ENCODE measurements at places on chromosomes 7 and 10. TPM values are rescaled to one million over a fixed set of nuclear protein-coding genes. Genes with fewer than 3 reads are reported as not detected.

DNA sequence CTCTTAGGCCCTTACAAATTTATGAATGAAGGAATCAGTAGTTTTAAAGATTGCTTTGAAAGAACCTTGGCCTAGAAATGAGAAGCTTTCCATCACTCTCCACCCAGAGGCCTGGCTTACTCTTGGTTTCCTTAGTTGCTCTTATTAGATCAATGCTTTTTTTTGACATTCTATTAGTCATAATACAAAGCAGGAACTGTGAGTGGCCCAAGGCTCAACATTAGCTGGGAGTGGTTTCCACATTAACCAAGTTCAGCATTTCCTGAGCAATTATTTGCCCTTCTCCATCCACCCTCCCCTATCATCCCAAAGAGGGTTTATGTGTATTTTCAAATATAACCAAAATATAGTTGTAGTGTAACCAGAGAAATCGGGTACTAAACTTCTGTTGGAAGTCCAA lies 103.4 kb upstream of the FAM204A start:
- no peak for DNase-seq

DNA sequence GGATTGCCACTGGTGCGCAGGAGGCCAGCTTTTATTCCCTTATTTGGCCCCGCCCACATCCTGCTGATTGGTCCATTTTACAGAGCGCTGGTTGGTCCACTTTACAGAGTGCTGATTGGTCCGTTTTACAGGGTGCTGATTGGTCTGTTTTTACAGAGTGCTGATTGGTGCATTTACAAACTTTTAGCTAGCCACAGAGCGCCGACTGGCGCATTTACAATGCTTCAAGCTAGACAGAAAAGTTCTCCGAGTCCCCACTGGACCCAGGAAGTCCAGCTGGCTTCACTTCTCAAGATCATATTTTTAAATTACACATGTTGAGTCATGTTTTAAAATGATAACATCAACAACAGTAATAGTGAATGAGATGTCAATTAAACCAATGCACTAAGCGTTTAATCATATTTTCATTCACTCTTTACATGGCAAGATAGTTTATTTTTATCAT lies 128.3 kb downstream of the CUBN start:
- no peak for DNase-seq

DNA sequence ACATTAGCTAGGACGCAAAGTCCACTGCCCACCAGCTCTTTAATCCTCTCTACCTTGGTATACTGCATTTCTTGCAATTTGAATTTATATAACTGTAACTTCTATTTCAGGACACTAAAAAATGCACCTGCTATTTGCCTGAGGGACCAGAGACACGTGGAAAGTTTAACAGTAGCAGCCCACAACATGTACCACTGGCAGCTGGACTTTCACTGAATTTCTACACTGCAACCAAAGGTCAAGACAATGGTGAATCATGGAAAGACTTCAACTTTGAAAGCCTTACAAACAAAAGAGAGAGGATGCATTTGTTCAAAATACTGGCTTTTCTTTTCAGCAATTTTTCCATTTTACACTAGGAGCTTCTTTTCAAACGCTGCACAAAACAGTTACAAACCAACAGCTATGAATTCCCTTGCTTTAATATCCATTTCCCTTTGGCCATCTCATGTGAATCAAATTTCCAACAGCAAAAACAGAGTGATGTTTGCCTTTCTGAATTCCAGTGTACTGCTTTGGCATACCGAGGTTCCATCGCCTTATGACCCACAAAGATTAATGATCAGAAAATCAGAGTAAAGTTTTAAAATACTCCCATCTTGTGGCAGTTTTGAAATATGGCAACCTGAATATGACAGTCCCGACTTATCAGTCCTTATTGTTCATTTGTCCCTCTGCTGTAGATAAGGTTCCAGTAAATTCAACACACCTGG lies 29.9 kb upstream of the HNRNPH3 start:
- no peak for DNase-seq

GRCh38 chr7:125670926-125671572 lies 741.4 kb upstream of the POT1 start:
- DNase-seq = no peak

GRCh38 chr7:7789551-7789988 lies 71.2 kb upstream of the RPA3 start:
- no peak for DNase-seq

Gene AZGP1
- polyA plus RNA-seq = 71.9 TPM

DNA sequence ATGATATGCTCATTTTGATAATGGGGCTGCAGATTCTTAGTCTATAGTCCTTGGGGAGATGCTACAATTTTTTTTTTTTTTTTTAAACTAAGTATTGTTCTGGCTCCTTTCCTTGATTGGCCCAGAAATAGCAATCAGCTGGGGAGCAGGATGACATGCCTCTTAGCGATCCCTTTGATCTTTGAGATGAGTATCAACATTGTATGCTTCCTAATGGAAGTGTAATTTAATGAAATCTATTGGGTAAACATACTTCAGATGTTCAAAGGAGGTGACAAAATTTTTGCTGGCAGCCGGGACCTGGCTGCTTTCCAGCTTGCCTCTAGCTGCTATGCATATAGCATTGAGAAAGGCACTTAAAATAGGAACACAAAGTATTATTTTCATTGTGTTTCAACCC lies 43.5 kb downstream of the VTI1A start:
- no peak for DNase-seq

DNA sequence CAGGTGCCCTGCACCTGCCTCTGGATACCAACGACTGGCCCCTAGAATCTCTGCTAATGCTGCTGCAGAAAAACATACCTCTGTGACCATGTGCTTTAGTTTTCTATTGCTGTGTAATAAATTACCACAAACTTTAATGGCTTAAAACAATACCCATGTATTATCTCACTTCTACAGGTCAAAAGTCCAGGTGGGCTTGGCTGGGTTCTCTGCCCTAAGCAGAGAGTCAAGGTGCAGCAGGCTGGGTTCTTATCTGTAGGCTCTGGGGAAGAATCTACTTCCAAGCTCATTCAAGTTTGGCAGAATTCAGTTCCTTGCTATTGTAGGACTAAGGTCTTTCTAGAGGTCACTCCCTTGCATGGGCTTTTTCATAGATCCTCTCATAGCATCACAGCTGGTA lies 52.3 kb downstream of the CCDC71L start:
- no peak for DNase-seq

GRCh38 chr10:29923416-29923965 lies 135.9 kb downstream of the JCAD start:
- DNase-seq = no peak

Gene RBM48
- polyA plus RNA-seq = 18.1 TPM

DNA sequence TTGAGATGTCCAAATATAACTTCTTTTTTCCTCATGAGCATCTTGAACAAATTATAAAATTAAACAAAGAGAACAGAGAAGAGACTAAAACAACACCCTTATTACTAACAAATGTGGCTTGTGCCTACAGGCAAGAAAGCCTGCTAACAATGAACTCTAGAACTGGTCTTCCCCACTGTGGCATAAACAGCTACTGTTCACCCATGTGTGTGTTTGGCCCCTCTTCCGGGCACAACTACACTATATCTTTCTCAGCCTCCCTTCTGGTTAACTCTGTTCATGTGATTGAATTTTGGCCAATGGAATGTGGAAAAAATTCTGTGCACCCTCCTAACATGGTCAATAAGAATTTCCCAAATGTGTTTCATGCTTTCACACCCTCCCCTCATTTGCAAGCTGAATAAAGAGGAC lies 117.0 kb downstream of the KBTBD2 start:
- no peak for DNase-seq

Gene GNAT3
- polyA plus RNA-seq = not detected

DNA sequence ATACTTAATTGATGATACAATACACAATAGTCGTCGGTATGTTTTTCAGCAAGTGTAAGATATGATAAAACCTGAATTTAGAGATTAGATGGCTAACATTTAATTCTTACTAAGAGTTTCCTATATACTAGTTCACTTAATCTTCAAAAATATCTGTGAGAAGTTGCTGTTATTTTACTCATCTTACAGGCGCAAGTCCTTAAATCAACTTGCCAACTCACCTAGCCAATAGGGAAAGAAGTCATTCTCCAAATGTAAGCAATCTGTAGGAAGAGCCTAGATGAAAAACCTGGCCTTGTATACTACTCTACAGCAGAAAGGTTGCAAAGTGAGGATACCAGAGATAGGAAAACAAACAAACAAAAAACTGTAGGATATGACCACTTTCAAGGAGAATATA lies 10.6 kb downstream of the CD36 start:
- no peak for DNase-seq

- no peak for DNase-seq
Measured at GRCh38 chr10:70433581-70434280, 7.8 kb downstream of the NODAL start.

Gene TLX1
- 0.06 TPM for polyA plus RNA-seq

DNA sequence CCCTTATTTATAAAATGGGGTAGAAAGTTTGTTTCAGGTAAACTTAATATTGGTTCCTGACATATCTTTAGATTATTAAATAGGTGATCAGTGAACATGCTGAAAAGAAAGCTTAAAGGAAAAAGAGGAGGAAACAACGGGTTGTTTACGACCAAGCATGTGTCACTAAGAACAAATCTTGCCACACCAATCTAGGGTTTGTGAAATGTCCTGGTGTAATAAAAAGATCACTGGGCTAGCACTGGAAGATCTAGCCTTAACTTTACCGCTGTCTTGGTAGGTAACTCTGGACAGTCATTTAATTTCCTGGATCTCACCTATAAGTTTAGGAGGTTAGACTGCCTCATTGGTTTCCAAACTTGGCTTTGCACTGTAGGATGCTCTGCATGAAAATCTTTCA lies 19.0 kb downstream of the VPS26A start:
- no peak for DNase-seq

DNA sequence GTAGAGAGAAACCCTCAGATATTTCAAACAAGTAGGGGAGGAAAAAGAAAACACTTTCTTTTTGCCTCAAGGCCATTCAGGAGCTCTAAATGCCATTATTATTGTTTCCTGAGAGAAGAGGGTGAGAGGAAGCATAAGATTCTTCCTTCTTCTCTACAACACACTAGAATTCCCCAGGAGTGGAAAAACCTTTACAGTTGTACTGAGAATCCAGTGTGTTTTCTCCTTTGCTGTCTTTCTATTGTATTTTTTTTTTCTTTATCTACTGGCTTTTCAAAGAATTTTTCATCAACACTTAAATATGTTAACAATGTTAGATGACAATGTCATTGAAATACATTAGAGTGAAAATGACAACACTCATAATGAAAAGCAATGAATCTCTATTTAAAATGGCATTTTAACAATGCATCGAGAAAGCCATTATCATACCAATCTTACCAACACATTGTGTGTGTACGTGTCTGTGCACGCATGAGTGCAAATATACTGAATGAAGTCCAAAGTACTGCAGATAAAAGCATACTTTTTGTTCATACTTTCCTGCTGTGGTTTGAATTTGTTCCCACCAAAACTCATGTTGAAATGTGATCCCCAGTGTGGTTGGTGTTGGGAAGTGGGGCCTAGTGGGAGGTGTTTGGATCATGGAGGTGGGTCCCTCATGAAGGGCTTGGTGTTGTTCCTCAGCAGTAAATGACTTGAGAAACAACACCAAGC lies 24.2 kb upstream of the MACC1 start:
- no peak for DNase-seq

DNA sequence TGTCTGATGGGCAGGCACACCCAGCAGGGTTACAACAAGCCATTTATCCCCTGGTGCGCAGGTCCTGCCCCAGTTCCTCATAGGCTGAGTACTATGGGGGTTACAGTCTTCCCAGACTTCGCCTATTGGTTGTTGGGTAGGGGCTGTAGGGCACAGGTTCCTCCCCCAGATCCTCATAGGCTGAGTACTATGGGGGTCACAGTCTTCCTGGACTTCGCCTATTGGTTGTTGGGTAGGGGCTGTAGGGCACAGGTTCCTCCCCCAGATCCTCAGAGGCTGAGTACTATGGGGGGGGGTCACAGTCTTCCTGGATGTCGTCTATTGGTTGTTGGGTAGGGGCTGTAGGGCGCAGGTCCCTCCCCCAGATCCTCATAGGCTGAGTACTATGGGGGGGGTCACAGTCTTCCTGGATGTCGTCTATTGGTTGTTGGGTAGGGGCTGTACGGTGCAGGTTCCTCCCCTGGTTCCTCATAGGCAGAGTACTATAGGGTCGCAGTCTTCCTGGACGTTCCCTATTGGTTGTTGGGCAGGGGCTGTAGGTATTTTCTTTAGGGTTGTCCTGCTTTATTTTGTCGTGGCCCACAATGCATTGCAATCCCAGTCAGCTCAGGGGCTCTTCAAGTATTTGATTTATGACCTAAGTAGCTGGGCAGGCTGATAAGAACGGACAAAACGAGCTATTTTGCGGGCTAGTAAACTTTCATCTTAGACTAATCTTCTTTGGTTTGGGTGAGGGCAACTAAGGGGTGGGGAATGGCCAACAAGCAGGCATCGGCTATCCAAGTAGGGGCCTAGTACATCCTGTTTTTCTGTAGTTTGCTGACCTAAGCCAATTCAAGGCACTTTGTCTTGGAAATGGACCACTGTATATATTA lies 3.4 kb downstream of the LRRC27 start:
- DNase-seq = no peak

DNA sequence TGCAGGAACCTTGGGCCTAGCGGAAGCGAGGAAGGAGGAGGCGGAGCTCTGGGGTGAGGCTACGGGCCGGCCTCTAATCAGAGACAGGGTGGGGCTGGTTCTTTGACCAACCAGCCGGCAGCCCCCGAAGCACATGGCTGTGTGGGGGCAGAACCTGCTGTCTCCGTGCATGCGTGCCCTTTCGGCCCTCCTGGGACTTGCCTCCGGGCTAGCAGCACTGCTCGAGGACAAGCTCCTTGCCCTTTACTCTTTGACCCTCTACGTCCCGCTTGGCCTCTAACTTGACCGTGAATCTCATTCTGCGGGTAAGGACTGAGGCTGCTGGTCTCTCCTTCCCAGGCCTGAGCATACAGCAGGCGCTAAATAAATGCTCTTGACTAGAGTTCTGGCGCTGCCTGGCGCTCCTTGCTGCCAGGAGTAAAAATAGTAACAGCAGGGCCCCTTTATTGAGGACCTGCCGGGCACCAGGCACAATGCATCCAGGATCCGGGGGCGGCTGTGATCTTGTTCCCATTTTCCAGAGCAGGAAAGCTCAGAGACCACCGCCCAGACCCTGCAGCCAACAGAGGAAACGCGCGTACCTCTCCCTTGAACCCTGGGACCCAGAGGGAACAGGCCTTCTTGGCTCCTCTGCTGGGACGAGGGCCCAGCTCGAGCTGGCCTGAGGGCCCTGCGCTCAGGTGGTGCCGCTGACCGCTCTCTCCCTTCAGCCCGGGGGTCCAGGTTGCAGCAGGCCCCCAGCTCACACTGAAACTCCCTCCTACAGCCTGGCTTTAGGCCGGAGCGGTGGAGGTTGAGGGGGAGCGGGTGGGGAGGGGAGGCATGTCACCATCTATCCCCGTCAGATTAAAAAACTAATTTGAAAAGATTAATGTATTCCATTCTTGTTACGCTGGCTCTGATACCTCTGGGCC lies 2.7 kb upstream of the COMTD1 start:
- no peak for DNase-seq

DNA sequence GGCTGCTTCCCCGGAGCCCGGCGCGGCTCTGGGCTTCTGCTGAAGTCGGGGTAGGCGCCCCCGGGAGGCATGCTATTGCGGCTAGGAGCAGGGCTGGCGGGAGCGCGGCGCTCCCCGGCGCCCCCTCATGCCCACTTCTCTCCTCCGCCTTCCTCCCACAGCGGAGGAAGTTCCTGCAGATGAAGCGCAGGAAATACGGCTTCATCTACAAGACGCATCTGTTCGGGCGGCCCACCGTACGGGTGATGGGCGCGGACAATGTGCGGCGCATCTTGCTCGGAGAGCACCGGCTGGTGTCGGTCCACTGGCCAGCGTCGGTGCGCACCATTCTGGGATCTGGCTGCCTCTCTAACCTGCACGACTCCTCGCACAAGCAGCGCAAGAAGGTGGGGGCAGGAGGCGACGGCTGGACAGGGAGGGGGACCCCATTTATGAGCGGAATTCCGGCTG lies 479 bp downstream of the CYP26A1 start:
- no peak for DNase-seq

Gene HOXA9
- 95.9 TPM for polyA plus RNA-seq

Measured in right renal cortex interstitium (tissue), 3 donors.